ENCODE measurements at places on chromosomes 5 and 9.

DNA sequence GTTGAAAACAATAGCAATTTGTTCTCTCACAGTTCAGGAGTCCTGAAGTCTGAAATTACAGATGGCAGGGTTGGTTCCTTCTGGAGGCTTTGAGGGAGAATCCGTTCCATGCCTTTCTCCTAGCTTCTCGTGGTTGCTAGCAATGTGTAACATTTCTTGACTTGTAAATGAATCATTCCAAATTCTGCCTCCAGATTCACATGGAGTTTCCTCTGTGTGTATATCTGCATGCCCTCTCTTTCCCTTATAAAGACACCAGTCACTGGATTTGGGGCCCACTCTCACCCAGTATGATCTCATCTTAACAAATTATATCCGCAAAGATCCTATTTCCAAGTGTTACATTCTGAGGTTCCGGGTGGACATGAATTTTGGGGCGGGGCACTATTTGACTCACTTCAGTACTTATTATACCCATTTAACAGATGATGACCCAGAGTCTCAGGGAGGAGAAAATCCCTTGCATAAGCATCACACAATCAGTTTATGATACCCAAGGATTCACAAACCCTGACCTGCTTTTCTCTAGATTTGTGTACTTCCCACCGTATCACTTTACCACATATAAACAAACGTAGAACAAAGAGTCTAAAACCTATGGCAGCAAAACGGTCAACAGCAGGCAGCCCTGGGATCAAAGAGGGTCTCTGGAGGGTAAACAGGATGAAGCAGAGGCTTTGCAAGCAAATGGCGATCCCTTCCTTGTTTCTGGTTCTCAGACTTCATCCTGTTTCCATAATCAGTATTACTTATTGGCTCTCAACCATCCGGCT is 93.7 kb downstream of the C9orf152 start:
- DNase-seq = no peak

- DNase-seq = no peak
Observed at GRCh38 chr9:16352791-16353401, 517.6 kb downstream of the BNC2 start.

DNA sequence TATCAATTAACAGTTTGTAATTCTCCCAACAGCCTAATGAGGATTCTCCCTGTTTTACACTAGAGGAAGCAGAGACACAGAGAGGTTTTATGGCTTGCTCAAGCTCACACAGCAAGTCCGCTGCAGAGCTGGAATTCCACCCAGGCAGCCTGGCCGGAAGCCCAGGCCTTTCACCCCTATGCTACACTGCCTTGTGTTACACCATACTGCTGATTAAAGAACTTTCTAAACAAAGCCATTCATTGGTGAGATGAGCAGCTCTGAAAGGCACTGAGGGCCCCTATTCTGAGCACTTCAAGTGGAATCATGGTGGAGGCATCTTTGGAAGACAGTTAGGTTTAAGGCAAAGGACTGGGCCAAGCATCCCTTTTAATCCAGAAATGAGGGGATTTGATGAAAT is 14.7 kb upstream of the LARP1 start:
- DNase-seq = no peak

- no peak for DNase-seq
Observed at GRCh38 chr5:59036274-59036961, 453.5 kb downstream of the RAB3C start.

- DNase-seq = no peak
Observed at GRCh38 chr5:101687349-101687985, 608.6 kb downstream of the SLCO4C1 start.

DNA sequence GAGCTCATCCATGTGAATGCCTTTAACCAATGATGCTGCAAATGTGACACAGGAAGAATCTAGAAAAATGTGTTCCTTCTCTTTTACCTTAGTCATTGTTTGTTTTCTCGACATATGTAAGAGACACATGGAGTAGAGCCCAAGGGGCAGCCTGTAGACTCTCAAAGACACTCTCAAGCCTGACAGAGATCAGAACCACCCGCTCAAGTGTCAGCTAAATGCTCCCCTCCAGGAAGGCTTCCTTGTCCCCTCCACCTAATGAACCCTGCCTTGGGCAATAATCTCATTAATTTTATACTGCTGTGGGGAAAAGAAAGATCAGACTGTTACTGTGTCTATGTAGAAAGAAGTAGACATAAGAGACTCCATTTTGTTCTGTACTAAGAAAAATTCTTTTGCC is 157.4 kb downstream of the MUSK start:
- no peak for DNase-seq

DNA sequence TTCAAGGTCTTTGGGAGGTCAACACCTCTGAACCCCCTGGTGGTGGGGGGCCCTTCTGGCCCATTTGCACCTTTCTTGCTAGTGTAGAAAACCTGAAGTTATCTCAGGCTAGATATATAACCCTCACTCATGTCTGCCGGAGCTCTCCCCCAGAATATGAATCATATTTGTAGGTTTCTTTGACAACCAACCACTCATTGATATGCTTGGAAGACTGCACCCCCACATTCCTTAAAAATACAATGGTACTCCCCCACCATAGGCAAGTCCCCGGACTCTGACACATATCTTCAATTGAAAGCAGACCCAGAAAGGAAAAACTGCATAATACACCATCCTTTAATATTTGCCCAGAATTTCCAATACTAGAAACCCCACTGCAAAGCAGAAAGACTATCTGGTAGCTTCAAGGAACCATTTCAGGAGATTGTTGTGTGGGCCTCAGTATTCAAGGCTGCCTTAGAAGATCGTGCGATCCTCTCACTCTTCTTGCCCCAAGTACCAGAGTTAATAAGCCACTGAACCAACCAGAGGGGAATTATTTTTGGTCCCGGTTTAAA is 978 bp upstream of the UBE2B start:
- no peak for DNase-seq

DNA sequence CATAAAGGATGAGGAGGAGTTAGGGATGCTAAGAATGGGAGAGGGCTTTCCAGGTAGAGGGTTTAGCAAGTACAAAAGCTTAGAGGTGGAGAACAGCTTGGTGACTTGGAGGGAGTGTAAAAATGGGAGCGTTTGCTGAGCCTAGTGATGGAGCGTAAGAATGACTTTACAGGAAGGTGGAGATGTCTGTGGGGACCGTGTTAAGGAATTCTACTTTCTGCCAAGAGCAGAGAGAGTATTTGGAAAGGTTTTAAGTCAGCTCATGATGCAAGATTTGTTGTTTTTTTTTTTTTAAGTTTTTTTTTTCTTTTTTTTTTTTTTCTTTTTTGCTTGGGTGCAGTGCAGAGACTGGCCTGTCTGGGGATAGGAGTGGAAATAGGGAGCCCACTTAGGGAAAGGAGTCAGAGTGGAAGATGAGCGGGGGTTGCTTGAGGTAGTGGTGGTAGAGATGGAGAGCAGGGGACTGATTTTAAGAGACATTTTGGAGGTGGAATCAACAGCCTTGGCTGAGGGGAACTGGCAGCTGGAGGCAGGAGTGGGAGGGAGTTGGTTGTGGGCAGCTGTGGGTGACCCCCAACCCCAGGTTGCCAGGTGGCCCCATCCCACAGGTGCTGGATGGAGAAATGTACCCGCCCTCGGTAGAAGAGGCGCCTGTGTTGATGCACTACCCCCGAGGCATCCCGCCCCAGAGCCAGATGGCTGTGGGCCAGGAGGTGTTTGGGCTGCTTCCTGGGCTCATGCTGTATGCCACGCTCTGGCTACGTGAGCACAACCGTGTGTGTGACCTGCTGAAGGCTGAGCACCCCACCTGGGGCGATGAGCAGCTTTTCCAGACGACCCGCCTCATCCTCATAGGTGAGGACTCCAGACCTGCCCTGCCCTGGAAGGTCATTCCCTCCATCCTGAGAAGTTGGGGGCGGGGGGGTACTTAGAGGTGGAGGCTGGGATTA is 12.4 kb downstream of the PTGS1 start:
- no peak for DNase-seq

DNA sequence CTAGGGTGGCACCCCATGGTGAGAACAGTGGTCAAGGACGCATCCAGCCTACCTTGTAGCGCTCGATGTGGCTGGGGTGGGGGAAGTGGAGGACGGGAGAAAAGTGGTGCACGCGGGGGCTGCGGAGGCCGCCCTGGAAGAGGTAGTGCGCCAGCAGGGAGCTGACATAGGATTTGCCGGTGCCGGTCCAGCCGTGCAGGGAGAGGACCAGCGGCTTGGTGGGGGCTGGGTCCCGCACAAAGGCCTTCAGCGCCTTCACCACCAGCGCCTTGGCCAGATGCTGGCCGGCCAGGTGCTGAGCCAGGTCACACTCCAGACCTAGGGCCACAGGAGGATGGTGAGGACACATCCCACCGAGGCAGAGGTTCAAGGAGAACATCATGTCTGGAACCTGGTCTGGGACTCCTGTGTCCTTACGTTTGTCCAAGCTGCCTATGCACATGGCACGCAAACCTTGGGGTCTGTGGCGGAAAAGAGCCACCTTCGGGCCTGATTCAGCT is 797 bp downstream of the TOR2A start:
- DNase-seq = no peak

GRCh38 chr9:113540466-113540865 is 76.9 kb downstream of the RGS3 start:
- no peak for DNase-seq

GRCh38 chr9:25461416-25461815 is 216.8 kb downstream of the TUSC1 start:
- no peak for DNase-seq

DNA sequence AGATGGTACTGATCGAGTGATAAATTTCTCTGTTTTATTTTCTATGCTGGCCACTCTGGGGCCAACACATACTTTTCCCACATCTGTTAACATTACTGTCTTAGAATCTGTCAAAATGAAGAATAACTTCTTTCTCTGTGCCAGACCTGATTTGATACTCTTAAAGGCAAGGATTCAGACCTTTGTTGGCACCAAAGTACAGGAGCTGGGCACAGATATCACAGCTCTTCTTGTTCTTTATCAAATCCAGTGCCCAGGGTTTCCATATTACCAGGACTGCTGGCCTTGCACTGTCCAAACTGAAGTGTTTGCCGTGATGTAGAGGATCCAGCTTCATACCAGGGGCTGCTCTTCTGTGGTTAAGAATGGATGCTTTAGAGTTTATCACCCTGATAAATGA is 20.9 kb downstream of the ZNF474 start:
- DNase-seq = no peak

DNA sequence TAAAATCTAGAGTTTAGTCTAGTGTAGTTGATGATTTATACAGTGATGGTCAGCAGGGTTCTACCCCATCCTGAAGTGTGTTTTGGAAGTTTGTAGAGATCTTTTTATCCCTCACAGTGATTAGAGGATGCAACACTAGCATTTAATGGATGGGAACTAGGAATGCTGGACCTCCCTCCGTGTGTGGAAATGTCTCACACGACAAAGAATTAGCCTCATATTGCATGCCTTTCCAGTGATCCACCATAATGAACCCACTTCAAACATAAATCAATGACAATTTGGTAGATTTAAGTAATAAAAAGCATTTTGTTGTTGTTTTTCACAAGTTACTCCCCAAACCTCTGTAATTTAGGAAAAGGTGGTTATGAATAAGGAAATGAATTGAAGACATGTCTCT is 82.5 kb upstream of the LMNB1 start:
- no peak for DNase-seq

DNA sequence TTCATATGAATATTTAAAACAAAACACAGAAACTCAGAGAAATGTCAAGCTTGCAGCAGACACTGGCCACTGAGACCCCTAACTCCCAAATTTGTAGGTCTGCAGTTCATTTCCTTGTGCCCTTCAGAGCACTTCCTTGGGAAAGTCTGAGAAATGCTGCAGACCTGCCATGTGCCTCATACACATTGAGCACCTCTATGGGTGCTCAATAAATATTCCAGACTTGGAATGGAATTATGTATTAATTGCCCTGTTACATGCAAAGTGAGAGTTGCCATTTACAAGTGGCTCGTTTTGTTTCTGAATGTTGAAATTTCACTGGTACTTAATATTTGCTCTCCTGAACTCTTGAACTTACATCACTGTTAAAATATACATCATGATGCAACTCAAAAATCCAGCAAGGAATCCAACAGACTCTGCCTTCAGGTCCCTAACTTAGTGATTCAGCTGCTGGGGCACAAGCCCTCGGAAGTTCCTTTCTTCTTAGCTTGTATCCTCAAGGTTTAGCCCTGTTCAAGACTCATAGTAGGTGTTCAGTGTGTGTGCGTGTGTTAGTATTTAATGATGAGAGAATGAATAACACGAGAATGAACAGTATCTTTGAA is 90.6 kb downstream of the PTCD2 start:
- no peak for DNase-seq

DNA sequence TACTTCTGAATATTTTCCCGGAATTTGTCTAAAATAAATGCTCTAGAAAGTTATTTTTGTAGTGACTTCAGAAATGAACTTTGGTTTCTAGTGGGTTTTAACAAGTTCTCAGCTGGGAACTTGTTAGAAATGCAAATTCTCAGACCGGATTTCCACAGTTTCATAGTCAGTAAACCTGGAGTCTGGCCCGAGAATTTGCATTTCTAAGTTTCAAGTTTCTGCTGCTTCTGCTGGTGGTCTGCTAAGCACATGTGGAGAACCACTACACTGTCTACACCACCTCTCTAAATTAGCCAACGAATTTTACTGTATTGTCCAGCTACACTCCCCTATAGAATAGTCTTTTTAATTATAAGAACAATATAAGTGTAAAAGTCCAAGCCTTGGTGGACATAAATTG is 208.0 kb downstream of the CHSY3 start:
- DNase-seq = no peak

GRCh38 chr5:16615741-16616535 is 859 bp downstream of the RETREG1 start:
- DNase-seq = no peak

- no peak for DNase-seq
Observed at GRCh38 chr5:60598424-60598823, 101.5 kb downstream of the DEPDC1B start.

- no peak for DNase-seq
Observed at GRCh38 chr5:159207222-159207685, 2.1 kb downstream of the RNF145 start.

GRCh38 chr5:156838961-156839360 is 11.1 kb upstream of the PPP1R2B start:
- no peak for DNase-seq

GRCh38 chr5:143481697-143482531 is 78.4 kb upstream of the NR3C1 start:
- DNase-seq = no peak

GRCh38 chr5:39323542-39323941 is 40.8 kb downstream of the C9 start:
- no peak for DNase-seq

GRCh38 chr5:36575361-36575781 is 31.0 kb upstream of the SLC1A3 start:
- DNase-seq = no peak

- DNase-seq = no peak
Observed at GRCh38 chr9:126721564-126721981, 83.3 kb upstream of the ZBTB43 start.

- DNase-seq = no peak
Observed at GRCh38 chr9:85142496-85142911, 473.0 kb downstream of the NTRK2 start.

- DNase-seq = no peak
Observed at GRCh38 chr5:173394701-173395100, 66.5 kb upstream of the STC2 start.

GRCh38 chr9:126219648-126220063 is 107.0 kb upstream of the MVB12B start:
- DNase-seq = no peak

DNA sequence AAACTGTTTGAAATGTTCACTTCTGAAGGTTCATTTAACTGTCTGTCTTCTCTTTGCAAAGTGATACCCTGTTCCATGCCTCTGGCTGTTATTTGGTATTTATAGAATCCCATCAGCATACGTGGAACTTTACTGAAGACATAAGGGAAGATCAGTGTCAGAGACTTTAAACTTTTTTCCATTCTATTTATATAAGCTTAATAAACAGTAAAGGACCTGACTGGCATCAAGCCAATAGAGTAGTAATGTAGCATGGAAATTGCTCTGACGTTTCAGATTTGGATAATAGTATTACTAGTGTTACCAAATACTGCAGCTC is 94.9 kb upstream of the MINAR2 start:
- no peak for DNase-seq
